ENCODE measurements at places on chromosomes 5 and 9.

- DNase-seq: no peak
Measured at GRCh38 chr5:22908586-22908985, 55.4 kb upstream of the CDH12 start.

DNA sequence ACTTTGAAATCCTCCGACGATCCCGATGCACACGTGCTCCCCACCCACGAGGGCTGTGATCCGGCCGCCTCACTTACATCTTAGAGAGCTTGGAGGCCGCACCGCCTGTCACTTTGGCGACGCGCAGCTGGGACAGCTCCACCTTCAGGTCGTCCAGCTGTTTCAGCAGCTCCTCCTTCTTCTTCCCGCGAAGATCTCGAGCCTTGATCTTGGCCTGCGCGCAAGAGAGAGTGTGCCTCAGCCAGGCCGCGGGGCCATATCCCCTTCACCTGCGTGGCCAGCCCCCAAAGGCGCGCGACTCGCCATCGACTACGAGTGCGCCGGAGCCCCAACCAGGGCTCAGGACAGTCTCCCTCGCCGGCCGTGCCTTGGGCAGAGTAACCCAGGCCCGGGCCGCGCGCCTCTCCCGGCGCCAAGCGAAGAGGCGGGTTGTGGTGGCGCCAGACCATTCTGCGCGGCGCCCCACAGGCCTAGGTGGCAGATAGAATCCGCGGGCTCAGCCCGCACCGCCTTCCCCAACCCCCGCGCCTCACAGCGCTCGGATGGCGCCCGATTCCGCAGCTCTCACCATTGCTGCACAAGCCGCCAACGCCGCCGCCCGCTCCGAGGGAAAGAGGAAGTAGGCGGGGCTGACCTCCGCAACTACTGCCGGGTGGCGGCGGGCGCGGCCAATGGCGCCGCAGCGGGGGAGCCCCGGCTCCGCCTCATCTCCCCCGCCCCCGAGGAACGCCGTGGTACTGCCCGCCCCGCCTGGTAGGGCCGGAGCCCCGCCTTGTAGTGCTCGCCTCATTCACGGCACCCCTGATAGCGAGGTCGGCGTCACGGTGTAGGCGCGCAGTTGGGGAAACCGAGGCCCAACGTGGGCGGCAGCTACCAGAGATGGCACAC, at the start of the genes ARPC5L and RPL35:
Gene ARPC5L, plus strand, starts transcription at position 789 of the 888 bp plus-strand sequence. CDS start 7,161 bp downstream, outside the sequence.
Gene RPL35, minus strand, starts transcription at position 616 of the 888 bp plus-strand sequence. Its CDS starts 45 bp downstream, at position 571.
- peak; percentile 64 for DNase-seq

- peak; percentile 14 for DNase-seq
Measured at GRCh38 chr5:52743970-52744369, 43.7 kb upstream of the ITGA1 start.

DNA sequence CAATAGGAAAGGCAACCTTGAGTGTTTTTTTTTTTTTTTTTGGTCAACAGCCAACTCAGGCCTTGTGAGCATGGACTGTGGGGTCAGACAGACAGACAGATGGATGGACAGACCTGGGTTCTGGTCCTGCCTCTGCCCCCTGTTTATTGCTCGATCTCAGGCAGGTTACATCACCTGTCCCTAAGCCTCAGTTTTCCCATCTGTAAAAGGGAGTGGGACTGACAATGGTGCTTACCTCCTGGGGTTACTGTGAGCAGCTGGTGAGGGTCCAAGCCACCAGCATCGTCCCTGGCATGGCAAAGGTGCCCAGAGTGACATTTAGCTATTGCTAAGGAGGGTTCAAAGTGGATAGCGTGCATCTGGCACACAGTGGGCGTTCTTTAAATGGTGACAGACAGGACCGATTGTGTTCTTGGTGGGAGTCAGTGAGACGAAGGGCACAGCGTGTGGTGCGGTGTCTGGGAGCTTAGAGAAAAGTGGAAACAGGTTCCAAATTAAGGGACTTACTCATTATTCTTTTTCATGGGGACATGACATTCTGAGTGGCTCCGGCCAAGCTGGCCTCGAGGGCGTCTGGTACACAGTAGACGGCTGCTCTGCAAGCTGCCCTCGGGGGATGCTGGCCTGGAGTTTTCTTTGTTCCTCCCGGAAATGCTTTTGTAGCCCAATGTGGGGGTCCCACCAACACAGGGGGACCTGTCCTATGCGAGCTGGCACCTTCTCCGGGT, 72.1 kb downstream of the COL27A1 start:
- no peak for DNase-seq

DNA sequence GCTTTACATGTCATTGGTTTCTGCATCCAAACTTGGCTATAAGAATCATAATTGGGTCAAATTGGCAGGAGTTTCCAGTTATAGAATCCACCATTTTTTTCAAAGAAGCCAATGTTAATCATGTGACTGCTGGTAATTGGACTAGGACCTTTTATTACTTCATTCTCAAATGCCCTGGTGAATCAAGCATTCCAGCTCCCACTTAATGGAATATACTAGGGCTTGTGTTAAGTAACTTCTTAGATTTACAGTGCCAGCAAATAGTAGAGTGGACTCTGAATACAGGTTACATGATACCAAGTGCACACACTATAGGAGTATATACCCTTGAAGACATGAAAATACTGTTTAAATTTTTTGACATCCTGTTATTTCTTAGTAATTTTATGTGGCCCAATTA, 96.7 kb downstream of the NUDT12 start:
- no peak for DNase-seq

GRCh38 chr5:3854188-3854821, 258.7 kb downstream of the IRX1 start:
- no peak for DNase-seq

- DNase-seq: no peak
Measured at GRCh38 chr5:157747173-157747740, 3.7 kb downstream of the LSM11 start.

GRCh38 chr9:97366889-97367288, 45.0 kb upstream of the TDRD7 start:
- no peak for DNase-seq

DNA sequence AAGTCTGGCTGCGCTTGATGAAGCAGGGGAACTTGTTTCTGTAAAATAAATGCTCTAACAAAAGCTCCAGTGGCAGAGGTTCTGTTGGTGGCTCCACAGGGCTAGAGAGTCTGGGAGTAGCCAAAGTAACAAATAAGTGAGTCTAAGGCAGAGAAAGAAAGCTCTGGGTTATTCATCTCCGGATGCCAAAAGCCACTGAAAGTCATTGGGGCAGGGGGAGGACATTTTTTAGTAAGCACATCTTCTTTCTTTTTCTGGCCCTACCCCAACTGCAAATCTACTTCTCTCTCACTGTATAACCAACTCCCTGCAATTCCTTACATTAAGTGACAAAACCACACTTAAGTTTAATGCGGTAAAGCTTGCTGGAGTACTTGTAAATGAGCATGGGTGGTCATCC, 141.6 kb downstream of the INSYN2B start:
- DNase-seq: no peak

DNA sequence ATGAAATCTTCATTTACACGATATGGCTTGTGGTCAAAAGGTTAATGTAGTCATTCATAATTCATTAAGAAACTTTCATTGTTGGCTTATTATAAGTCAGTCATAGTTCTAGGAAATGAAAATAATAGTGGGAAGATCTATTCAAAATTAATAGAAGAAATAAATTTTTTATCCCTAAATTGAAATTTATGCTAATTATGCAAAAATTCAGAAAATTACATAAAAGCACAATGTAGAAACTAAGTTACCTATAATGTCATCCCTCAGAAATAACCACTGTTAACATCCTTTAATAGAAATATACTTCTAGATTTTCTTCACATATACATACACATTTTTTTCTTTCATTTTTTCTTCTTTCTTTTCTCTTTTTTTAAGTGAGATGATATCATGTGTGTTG, 15.9 kb upstream of the JAK2 start:
- no peak for DNase-seq

DNA sequence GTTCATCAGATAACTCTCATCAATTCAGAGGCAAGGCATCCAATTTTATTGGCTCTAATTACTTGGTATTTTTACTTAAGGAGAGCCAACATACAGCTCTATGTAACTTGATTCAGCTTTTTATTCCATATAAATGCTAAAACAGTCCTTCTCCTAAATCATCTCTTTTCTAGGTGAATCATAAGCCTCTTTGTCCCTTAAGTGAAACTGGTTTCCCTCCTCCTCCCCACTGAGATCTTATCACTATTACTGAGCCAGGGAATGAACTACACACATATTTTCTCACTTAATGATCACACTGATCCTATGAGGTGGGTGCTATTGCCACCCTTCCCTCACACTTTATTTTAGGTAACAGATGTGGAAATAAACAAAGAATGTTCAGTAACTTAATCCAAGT, 1143.8 kb downstream of the MAT2B start:
- DNase-seq: no peak

- DNase-seq: no peak
Measured at GRCh38 chr5:142222866-142223558, 101.8 kb downstream of the SPRY4 start.

DNA sequence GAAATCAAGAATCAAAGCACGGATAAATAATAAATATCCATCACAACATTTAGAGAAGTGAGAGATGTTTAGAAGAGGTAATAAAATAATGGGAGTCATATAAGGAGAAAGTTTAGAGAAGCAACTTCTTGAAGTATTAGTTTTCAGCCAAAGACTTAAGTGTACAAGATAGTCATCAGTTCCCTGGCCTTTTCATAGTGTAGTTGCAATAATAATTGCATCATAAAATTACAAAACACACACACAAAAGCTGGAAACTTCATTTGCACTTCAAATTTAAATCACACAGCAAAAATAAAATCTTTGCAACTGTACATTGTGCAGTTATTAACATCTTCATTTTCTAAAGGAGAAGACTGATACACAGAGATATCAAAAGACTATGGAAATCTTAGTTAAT, 319.1 kb upstream of the RGMB start:
- peak; percentile 35 for DNase-seq

DNA sequence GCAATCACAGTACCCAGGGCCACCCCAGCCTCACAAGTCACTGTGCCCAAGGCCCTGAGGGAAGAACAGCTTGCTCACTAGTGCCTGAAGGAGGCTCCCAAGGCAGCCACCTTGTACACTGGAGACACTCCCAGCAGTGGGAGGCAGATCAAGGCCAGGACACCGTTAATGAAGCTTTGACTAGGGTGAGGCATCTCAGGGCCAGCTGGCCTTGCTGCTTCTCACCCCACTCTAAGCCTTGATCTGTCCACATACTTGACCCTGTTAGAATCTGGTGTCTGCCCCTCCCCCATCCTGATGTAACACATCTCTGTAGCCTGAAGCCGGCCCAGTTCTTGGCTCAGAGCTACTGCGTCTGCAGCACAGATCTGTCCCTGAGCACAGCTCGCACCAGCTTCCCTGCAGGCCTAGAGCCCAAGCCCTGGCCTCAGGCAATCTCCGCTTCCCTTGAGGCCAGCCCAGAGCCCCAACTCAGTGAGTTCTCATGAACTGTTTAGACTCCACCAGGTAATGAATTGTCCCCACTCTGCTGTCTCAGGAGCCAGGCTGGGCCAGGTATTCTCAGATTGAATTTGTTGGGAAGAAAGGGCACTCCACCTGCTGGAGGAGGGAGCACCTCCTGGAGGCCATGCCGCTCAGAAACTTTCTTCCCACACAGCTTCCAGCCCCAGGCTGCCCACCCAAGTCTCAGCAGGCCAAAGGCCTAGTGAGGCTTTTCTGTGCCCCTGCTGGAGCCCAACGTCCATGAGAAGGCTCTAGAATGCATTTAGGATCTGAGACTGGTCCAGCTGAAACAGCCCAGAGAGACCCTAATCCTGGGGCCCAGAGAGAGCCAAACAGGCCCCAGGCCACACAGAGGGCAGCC, 13.4 kb upstream of the JADE2 start:
- DNase-seq: no peak

DNA sequence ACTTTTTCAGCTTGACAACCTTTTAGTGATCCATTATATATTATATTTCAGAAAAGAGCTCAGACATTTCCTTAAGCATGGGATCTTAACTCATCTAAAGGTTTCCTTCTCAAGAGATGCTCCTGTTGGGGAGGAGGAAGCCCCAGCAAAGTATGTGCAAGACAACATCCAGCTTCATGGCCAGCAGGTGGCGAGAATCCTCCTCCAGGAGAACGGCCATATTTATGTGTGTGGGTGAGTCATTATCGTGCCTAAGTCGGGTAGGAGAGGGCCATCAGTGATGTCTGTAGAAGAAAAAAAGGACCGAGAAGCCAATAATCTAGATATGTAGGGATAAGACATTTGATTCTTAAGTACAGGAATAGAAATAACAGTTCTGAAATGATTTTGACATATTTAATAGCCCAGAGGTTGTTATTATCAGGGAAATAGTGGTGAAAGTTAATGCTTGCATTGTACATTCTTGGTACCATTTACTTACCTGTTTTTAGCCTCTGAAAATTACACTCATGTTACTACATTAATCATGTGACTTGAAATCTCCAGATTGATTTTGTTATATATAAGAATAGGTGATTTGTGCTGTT, 28.2 kb downstream of the MTRR start:
- DNase-seq: no peak

GRCh38 chr5:89871906-89872305, 537.6 kb downstream of the CETN3 start:
- no peak for DNase-seq

GRCh38 chr5:121962347-121962670, 534 bp downstream of the SRFBP1 start:
- no peak for DNase-seq

DNA sequence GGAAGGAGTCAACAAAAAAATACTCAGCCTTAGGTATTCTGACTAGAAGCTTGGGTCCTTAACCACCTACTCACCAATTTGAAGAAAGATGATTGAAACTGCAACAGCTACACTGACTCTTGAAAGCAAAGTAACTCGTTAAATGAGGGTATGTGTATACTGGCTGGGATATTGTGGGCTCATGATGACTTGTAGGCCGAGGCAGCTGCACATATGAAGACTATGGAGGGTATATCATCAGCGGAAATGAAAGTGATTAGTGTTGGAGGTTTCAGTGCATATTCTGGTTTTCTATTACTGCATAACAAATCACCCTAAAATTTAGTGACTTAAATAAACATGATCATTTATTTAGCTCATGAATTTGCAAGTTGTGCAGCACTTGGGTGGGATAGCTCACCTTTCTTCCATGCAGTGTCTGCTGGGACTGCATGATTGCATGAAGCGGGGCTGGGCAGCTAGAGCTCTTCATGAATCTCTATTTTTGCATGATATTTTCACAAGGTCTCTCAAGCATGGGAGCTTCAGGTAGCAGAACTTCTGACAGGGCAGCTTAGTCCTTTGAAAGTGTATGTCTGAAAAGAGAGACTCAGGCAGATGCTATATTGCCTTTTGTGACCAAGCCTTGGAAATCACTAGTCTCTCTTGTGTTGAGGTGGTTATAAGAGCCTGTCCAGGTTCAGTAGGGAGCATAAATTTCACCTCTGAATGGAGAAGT, 96.1 kb upstream of the CDKN2B start:
- no peak for DNase-seq

GRCh38 chr5:51214746-51215145, 168.5 kb upstream of the ISL1 start:
- DNase-seq: no peak

DNA sequence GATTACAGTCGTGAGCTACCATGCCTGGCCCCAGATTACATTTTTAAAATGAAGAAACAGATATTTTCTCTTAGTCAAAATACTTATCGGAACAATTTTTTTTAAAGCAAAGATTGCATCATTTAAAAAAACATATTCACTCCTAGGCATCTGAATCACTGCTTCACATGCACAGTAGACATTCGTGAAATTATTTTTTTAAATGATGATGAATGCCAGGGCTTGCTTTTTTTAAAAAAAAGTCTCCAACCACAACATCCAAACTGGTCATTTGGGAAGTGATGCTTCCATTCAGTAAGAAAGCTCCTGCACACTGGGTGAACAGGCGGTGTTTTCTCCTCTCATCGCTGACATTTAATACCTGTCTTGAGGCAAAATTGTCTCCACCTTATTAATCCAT, 223.0 kb upstream of the DMRT1 start:
- peak; percentile 46 for DNase-seq
